ENCODE measurements at places on chromosomes 7 and 10. TPM values are rescaled to one million over a fixed set of nuclear protein-coding genes. Genes with fewer than 3 reads are reported as not detected.
A peak's percentile ranks its signal among the peaks of the same experiment; 100 is the strongest.

Gene TFR2
- total RNA-seq = 5.8 TPM

Gene UNCX
- total RNA-seq = not detected

Gene PAPOLB
- total RNA-seq = 0.05 TPM

Gene PODXL
- total RNA-seq = 0.60 TPM

Gene DRGX
- total RNA-seq = not detected

Gene ABCC2
- 1.3 TPM for total RNA-seq

Gene PAX2
- 0.90 TPM for total RNA-seq

Gene EPHA1
- 2.2 TPM for total RNA-seq

Gene FAM25A
- not detected for total RNA-seq

Gene COL28A1
- 0.16 TPM for total RNA-seq

Gene MYPN
- not detected for total RNA-seq

Gene KCP
- not detected for total RNA-seq

Gene LAMB4
- not detected for total RNA-seq

Gene NXPH1
- total RNA-seq = not detected

Gene SP4
- total RNA-seq = 23.7 TPM

DNA sequence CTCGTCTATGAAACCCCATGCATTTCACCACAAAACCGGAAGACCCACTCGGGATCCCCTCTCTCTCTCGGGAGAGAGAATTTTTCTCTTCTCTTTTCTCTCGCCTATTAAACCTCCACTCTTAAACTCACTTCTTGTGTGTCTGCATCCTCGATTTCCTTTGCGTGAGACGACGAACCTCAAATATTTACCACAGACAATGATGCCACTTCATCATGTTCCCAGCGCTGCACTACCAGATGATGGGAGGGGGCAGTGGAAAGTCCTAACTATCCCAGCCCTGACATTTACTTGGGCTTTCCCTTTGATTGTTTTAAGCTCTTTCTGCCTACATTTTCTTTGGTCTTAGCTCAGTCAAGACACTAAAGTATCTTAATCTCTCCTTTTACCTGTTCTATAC, 906.7 kb downstream of the GRID1 start:
- no peak for DNase-seq

- no peak for DNase-seq
Measured at GRCh38 chr7:73824986-73825385, 5.8 kb upstream of the CLDN4 start.

DNA sequence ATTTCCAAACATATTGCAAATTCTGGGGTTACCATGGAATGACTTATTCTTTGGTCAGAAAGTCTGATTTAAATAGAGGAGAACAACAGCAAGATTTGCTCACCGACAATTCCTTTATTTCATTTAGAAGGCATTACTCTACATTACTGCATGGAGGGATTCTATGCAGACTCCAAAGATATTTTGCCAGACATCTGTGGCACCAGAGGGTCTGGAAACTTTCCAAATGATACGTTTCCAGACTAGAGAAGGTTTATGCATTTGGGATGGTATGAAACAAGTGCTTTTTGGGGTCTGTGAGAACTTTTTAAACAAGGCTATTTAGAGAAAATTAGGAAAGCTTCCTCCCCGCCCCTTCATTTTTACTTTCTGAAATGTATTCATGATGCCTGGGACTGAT, 125.3 kb downstream of the SAMD9 start:
- no peak for DNase-seq

- no peak for DNase-seq
Measured at GRCh38 chr10:120365872-120366271, 91.2 kb upstream of the PLPP4 start.

DNA sequence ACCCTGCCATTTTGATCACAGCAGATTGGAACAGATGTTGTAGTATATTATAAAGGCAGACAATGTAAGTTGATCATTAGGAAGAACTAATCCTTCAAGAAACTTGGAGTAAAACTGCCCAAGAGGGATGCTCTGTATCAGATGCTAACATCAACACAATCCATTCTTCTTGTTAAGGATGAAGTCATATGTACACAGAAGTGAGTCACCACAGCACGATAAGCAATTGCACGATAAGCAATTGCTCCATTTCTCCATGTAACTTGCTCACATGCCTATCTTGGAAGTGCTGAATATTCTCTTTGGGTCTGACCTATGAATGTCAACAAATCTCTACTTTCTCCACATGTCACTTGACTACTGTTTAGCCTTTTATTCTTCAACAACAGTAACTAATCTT, 41.5 kb upstream of the DMTF1 start:
- DNase-seq = no peak

- DNase-seq = no peak
Measured at GRCh38 chr10:100146875-100147650, 38.8 kb downstream of the ERLIN1 start.

GRCh38 chr10:50501478-50501877, 122.3 kb downstream of the SGMS1 start:
- no peak for DNase-seq

DNA sequence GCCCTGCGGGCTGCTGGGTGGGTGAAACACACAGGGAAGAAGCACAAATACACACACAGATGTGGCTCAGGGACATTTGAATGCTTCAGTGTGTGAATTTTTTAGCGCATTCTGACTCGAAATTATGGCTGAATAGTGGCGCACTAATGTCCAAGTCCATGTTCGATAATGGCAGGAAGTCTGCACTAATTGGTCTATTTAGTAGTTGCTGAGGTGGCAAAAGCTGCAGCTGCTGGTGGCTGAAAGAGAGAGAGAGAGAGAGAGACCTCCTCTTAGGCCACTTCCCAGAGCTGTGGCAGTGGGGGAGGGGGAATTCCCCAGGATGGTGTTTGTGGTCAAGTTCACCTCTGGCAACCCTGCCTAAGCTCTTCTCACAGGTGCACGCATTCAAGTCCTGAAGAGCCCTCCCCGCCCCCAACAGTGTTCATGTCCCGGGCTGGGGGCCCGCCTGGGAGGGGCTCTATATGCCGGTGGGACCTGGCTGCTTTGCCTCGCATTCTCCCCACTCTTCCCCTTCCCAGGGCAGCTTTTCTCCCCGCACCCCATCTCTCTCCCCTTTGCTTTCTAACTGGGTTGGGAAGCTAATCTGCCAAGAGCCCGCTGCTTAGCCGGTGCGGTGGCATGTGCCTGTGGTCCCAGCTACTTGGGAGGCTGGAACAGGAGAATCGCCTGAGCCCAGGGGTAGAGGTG, 6.0 kb upstream of the MNX1 start:
- peak; percentile 64 for DNase-seq

GRCh38 chr10:14553448-14553847, 221.2 kb downstream of the FAM107B start:
- DNase-seq = no peak

- no peak for DNase-seq
Measured at GRCh38 chr10:12252882-12253546, 57.0 kb downstream of the CDC123 start.

DNA sequence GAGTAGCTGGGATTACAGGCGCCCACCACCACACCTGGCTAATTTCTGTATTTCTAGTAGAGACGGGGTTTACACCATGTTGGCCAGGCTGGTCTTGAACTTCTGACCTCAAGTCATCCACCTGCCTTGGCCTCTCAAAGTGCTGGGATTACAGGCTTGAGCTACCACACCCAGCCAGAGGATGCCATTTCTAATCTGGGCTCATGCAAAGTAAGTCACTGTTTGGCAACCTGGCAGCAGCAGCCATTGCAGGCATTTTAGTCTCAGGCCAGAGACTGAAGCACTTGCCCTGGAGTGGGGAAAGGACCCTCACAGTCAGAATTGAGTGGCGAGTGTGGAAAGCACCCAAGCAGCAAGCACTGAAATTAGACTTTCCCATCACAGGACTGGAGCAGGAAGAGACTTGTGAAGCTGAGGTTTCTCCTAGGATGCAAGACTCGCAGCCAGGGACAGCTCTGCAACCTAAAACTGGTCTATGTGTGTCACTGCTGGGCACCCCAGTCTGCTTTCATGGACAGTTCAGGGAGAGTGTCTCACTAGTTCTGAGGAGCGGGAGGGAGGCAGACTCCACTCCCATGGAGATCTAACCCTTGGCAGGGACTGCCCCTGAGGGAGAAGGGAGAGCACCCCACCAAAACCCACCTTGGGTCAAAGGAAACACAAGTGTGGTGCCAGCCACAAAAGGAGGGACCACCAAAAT, 27.6 kb downstream of the SNX13 start:
- no peak for DNase-seq

DNA sequence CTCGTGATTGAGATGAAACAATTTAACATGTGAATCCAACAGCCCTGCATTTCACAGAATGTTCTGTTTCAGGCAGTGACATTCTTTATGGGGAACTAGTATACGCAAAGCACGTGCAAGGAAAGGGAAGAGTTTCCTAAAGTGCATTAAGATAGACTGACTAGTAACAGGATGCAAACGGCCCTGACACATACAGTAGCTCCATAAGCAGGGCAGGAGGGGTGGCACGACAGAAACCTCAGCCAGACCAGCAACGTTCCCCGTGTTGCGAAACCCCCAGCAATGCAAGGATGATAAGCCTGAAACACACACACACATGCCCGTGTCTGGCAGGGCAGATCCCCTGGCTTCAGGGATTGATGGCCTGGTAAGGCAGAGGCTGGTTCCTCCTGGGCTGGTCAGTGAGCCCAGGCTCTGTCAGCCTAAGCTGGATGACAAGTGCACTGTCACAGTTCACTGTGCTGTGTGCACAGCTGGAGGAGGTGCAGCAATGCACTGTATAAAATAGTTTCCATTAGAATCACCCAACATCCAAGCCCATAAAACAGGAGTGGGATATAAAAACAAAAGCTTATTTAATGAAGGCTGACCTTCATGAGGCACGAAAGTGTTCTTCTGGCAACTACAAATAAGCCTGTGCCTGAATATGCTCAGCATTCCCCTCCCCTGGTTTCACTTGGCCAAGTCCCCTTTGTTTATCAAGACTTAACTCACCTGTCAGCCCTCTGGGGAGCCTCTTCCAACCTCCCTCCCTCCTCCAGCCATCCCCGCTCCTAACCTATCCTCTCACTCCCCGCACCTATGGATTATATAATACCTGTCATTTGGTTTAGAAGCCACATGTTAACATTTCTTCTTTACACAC, 88.8 kb downstream of the GSAP start:
- DNase-seq = no peak

DNA sequence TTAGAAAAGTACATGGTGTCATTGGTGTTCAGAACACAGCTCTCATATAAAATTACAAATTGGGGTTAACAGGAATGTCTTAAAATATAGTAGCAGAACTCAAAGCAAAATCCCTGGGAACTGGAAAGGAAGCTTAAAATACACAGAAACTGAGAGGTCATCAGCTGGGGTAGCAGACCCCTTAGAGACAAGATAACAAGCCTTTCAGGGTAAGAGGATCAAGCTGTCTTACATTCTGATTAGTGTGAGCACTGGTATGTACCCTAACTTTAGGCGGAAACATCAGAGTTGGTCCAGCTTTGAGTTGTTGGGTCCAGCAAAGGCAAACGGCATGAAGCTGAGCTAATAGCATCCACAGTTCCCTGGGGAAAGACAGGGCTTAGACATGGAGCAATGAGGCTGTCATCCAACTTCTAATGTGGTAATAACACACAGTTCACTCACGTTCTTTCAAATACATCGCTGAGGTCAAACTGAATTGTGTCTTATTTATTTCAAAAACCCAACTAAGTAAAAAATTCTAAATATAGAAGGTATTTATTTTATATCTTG, 32.6 kb downstream of the ARHGAP21 start:
- DNase-seq = no peak

DNA sequence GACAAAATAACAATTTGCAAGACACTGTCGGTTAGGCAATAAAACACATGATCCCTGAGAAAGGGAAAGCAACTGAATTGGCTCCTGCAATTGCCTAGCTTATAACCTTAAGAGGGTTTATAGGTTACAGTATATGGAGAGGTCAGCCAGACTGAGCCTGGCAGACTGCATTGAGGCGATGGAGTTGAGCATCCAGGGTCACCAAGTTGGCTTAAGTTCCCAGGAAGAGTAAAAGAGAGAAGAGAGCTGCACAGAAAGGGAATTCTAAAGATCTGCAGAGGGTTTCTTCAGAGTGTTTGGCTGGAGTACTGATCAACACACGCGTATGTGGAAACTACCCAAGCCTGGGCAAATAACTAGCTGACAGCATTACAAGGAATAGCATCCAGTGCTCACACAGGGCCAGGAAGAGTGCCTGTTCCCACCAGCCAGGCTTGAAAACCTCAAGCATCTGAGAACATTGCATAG, 11.2 kb downstream of the ANKMY2 start:
- no peak for DNase-seq

DNA sequence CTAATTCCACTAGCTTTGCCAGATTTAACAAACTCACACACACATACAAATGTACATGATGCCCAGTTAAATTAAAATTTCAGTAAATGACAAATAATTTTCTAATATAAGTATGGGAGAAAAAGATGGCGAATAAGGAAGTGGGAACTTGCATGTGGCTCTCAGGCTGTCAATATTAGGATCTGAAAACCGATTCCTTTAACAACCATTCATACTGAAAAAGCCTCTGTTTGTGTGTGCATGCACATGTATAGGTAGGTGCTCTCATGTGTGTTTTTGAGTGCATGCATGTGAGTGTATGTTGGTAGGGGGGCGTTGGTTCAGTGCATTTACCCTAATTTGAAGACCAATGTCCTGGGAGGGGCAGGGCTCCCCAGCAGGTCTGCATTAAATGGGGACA, 125.3 kb downstream of the HTR7 start:
- DNase-seq = no peak

GRCh38 chr10:132685101-132685891, 100.7 kb downstream of the NKX6-2 start:
- DNase-seq = peak; percentile 23

DNA sequence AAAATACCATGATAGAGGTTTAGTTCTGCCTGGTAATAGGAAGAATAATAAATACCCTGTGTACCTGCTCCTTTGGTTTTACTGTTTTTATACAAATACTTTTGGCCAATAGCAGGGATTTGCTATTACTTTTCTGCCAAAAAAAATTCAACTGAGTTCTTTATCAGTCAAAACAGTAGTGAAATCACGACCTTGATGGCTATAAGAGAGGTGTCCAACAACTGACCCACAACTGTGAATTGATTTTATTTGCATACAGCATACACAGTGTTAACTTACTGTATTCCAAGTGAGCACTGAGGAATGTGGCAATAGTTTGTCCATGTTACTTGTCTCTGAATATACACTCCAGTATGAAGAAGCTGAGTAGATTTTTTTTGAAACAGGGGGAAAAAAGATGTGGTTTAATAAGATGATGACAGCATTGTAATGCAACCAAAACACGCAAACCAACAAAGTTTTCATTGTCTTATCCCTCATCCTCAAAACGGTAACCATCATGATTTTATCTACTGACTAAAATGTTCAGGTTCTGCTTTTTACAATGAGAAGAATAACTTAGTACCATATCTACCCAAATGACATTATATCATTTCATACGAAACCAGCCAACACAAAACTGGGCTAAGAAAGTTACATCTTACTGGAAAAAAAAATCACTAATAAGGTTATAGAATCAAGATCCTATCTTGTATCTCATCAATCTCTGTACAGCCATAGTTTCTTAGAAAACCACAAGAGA, 63.3 kb downstream of the GSAP start:
- no peak for DNase-seq

DNA sequence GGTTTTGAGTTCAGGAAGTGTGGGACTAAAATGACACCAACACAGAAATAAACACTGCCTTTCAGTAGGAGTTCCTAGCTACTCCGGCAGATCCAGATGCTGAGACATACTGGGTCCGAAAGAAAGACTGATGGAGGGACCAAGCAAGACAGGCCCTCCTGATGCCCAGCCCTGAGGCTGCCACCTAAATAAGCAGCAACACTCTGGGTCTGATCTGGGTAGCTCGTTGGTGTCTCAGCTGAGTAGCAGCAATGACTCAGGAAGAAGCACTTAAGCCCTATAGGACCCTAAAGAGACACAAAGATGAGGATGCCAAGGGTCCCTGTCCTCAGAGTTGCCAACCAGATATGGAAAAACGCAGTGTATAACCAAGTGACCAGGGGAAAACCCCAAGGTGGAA, 190.7 kb downstream of the FAM107B start:
- no peak for DNase-seq
